ENCODE measurements at places on chromosomes 4 and X.

DNA sequence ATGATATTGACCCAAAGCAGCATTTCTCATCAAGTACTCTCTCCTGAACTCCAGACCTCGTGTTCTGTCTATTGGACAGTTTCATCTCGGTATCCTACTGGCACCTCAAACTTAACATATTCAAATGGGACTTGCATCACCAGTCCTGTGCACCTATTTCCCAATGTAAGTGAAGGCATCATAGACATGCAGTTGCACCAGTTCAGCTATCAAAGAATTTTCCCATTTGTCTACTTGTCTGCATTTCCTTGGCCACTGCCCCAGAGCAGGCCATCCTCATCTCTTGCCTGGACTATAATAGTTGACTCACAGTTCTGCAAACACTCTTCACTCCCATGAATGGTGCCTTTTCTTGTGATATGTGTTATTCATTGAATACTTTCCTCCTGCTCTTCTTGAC is 11.3 kb upstream of the LIMCH1 start:
- no peak for DNase-seq

DNA sequence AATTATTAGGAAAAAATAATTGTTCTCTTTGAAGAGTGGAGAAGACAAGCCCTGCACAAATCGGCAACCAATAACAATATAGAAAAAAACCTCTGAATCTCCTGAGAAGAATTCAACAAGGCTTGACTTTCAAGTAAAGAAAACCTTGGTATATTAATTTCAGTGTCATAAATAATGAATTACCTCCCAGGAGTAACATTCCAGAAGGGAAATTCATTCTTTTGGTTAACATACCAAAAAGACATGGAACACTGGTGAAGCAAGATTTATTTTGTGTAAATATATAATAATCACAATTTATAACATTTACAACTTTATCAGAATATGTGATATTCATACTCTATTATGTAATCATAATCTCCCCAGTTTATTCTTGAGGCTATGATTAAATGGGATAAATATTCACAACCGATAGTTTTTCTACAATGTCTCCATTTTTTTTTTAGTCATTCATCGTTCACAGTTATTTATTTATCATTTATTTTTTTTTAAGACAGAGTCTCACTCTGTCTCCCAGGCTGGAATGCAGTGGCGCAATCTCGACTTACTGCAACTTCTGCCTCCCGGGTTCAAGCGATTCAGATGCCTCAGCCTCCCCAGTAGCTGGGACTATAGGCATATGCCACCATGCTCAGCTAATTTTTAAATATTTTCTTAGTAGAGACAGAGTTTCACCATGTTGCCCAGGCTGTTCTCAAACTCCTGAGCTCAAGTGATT is 53.0 kb upstream of the RPS6KA6 start:
- DNase-seq: no peak

DNA sequence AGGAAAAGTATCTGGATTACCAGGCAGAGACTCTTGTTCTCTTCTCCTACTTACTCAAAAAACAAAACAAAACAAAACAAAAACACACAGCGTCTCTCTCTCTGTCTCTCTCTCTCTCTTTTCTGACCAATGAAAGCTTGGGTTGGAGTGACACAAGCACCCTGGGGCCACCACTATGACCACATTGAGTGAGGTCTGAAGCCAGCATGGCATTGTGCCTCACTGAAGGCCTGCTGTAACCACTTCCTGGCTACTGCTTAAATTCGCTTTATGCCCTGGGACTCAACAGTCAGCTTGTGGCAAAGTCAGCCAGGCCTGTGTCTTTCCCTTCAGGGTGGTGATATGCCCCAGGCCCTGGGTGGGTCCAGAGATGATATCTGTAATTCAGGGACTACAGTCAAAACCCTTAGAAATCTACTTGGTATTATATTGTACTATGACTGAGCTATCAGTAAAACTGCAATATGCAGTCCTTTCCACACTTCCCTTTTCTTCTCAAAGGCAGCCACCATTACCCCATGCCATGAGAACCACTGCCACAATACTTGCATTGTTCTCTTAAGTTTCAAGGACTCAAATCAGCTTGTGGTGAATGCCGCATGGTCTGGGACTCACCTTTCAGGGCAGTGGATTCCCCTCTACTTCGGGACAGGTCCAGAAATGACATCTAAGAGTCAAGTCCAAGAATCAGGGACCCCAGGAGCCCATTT is 606.8 kb upstream of the KLHL4 start:
- no peak for DNase-seq

- DNase-seq: no peak
Observed at GRCh38 chr4:10159671-10160070, 43.1 kb upstream of the WDR1 start.

DNA sequence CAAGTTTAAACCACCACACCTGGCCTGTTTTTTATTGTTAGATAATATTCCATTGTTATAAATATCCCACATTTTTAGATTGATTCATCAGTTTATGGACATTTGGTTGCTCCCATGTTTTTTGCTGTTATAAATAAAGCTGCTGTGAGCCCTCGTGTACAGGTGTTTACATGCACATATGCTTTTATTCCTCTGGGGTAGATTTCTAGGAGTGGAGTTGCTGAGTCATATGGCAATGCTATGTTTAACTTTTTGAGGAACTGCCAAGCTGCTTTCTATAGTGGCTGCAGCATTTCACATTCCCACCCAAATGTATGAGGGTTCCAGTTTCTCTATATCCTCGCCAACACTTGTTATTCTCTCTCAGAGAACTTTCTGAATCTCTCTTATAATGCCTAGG is 90.5 kb downstream of the TBL1X start:
- DNase-seq: no peak

DNA sequence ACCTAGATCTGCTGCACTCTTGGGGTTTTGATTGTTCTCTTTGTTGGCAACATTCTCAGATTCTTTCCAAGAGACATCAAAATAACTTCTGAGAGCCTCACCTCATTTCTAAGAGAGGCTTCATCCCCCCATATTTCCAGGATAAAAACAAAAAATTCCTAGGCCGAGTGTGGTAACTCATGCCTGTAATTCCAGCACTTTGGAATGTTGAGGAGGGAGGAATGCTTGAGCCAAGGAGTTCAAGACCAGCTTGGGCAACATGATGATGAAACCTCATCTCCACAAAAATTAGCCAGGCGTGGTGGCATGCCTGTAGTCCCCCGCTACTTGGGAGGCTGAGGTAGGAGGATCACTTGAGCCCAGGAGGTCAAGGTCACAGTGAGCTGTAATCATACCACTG is 477.0 kb downstream of the INPP4B start:
- no peak for DNase-seq

DNA sequence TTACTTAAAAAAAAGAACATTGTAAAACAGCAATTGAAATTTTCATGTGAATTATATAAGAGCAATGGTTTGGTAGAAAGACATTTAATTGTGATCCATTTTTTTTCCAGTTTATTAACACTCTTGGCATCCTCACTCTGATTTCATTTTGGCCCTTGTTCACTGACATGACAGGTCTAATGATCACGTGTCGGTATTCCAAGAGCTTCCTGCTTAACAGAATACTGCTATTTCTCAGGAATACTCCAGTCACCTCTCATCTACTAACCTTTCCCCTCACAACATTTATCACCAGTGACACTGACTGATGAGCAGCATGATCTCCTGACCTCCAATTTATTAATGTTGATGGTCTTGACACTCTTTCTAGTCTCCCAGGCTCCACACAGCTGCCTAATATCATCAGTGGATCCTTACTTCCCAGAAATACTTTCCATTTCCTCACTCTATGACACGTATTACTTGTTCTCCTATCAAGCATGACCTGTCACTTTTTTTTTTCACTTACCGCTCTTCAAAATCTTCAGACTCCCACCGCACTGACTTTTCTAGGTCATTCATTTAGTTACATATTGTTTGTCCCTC is 847.8 kb upstream of the SLIT2 start:
- no peak for DNase-seq

Data from H9 (cell line).